ENCODE measurements at places on chromosomes 11 and 22.

DNA sequence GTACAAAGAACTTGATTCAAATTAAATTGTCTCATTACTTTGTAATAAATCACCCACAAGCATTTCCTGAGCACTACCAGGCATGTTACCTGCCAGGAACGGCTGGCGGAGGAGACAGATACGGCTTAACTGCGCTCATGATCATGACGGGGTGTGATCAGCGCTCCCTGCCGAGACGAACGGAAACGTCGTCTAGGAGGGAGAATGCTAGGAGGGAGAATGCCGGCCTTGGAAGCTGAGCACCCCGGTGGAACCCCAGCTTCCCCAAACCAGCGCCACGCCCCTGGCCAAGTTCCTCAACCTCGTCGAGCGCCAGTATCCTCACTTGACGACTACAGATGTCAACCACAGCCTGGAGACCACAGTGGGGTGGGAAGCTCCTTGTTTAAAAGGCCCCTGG, 272.8 kb downstream of the CTTN start:
- DNase-seq = no peak

DNA sequence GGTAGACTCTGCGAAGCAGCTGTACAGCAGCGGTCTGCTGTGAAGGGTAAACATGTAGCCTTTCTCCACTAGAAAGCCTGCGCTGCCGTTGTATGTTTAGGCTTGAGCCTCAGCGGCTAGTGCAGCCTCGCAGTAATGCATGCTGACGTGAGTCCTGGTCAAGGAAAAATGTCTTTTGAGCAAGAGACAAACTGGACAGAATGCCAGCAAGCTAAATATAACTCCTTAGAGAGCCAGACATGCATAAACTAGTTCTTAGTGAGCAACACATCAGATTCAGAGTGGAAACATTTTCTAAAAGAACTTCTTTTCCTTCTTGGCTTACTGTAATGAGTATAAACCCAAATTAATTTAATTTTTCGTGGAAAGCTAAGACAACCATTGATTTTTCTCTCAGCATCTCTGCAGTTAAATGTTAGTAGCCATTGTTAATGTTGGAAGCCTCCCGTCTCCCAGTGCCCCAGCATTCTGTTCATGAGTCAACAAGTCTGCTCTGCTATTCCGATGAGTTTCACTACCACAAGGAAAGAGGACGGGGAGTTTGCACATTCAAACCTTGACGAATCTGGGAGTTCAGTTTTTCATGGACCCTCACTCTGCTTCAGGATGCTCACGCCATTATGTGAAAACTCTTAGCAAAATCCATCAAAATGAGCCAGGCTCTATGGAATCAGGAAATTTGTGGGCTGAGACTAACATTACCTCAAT, 51.4 kb downstream of the JAM3 start:
- DNase-seq = no peak

DNA sequence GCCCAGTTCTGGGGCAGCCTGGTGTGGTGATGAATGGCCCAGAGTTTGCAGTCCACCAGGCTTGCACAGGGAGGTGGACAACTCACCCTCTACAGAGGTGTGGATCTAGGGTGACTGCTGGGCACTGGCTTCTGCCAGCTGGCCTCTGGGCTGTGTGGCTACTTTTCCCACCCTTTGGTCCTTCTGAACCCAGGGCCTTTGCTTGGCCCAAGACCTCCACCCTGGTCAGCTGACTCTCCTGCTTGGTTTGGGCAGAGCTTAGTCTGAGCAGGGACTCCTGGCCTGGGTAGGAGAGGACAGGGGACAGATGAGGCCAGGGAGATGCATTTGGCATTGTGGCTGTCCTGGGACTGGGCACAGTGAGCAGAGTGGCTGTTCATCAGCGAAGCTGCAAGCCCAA, 83.0 kb upstream of the SHANK2 start:
- DNase-seq = no peak

DNA sequence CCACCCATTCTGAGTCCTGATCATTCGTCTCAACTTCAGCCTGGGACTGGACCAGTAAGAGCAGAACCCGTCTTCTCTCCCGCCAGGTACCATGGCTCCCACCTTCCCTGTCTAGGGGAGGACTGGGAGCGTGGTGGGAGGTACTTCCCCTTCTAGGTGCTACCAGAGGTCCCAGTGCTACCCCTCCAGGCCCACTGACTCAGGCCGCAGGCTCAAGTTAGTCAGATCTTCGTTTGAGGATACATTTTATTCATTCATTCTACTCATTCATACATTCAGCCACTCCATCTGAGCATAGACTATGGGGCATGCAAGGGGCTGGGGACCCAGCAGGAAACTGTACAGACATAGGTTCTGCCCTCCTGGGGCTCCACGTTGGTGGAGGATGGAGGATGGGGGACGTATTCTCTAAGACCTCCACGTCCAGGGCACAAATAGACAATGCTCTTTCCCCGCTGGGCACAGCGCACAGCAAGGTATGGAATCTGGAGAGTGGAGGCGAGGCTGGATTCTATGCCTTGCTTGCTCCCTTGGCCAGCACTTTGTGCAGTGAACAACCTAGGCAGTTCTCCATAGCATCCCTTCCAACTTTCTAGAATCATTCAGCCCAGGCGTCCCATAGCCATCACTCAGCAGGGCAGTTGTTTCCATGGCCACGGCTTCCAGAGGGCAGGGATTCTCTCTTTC, 1.0 kb upstream of the RAB3IL1 start:
- DNase-seq = no peak

DNA sequence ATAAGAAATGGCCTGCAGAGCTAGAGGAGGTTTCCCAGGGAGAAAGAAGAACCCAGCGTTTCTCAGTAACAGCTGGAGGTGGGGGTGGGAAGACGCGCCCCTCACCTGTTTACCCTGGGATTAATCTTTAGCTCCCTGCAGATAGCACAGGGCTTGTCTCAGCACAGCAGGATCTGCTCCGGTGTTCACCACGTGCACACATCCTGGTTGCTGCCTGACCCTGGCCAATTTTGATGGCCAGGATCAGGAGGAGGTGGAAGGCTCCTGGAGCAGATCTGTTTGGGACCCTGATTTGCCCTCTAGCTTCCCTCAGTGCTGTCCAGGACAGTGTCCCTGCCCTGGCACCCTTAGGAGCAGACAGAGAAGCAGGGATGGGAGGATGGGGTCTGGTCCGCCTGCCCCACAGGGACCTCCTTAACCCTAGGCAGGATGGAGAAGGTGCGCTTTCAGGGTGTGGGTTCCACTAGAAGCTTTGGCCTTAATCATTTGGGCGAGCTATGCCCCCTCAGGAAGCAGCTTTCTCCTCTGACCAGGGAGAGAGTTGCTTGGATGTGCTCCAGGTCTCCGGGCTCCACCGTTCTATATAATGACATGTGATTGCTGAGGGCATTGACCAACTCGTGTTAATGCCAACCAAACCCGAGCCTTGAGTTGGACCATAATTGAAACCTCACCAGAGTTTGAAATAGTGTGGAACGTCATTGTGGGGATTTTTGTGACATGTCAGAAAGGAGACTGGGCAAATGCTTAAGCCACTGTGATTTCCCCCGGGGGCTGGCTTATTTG, 19.3 kb downstream of the UPB1 start:
- no peak for DNase-seq

DNA sequence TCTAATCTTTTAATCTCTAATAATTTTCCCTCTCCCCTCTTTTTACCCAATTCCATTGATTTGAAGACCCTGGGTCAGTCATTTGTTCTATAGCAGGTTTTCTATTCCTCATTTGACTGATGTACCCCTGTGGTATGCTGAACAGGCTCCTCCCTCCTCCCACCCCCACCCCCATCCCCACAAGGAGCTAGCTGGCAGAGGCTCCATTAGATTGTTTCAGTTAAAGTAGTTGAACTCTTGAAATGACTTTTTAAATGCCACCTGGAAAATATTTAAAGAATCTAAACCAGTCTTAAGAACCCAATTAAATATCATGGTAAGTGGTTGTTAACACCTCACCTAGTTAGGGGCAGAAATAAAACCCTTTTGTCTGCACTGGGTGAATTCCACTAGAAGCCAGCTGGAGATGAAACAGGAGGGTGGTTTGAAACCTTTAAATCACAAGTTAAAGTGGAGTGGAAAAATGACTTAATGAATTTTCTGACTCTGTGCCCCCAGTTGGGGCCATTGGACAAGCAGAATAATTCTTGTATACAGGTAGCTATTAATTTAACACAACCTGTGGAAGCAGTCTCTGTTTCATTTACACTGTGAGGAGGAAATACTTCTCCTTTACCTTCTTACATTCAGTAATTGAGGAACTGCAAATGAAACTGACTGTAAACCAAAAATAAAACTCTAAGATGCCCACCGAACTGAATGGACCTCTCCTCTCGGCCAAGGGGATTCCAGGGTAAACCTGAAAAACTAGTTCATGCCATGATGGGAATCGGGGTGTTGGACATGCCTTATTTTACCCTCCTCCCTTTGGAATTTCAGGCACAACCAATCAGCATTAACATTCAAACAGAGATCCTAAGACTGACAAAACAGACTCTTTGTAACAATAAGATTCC, 30.7 kb downstream of the PRR5L start:
- DNase-seq = no peak

GRCh38 chr11:102410382-102410784, 42.2 kb downstream of the TMEM123 start:
- no peak for DNase-seq

DNA sequence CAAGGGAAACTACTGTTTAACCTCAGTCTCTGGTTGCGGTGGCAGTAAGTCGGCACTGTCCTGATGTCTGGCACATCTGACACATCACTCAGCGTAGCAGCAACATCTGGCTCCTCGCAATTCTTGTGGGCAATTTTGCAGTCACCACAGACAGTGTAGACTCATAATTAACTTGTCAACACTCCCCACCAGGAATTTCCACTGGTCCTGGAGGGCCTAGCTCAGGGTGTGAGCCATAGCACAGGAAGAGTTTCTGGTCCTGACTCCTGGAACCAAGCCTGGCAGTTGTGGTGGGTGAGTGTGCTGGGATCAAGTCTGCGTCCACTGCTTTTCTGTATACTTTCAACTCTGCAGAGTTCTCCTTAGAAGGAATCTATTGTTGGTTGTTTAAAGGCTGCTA, 209.7 kb downstream of the SNX19 start:
- DNase-seq = no peak

GRCh38 chr22:26245001-26245400, 75.7 kb downstream of the SEZ6L start:
- DNase-seq = no peak

DNA sequence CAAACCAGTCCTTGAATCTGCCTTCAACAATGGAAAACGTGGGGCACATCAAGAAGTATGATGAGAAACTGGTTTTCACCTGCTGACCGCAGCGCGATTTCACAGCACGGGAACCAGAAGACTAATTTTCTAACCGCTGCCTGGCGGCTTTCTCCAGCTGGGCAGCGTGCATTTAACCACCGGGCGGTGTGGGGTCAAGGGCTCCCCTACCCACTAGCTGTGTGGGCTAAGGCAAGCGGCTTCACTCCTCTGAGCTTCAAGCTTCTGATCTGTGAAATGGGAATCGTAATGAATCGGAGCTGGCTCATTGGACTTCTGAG, 4.2 kb downstream of the SHANK2 start:
- DNase-seq = no peak

- DNase-seq = no peak
These were observed 21.9 kb downstream of the IGSF9B start for GRCh38 chr11:133934599-133935550.

- no peak for DNase-seq
These were observed 4.0 kb downstream of the UCP2 start for GRCh38 chr11:73978576-73979086.

GRCh38 chr22:48187356-48187755, 1424.9 kb downstream of the TBC1D22A start:
- no peak for DNase-seq

- DNase-seq = no peak
These were observed 922.3 kb downstream of the BRD1 start for GRCh38 chr22:48905206-48905975.

DNA sequence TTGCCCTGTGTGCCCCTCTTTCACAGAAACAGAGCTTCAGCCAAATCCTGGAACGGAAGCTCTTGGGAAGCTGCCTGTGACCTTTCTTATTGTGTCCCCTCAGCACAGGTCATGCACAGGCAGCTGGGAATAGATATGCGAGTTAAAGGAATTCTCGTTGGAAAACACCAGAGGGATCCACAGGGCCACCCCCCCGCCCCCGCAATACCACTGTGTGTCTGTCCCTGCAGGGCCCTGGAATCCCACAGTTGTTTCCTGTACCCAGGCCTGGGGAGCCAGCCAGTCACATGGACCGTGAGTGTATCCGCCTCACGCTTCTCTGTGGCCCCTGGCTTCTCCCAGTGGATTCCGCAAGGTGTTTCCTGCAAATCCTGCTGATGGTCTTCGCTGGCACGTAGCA, 29.0 kb downstream of the TIMP3 start:
- no peak for DNase-seq

GRCh38 chr11:131534611-131535010, 164.2 kb downstream of the NTM start:
- no peak for DNase-seq

DNA sequence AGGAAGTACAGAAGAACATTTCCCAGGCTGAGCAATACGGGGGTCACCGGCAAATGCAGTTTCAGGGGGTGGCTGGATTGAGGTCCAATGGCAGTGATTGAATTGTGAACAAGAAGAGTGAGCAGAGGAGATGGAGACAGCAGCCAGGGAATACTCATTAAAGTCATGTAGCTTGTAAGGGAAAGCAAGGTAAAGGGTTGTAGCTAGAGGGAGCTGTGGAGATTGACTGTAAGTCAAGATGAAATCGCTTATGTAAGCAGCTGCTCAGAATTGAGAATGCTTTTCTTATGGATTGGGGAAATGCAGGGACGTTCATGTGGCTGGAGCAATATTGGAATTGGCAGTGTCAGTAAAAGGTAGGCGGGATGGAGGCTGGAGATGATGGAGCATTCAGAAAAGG, 111.4 kb upstream of the TBCEL start:
- no peak for DNase-seq

- DNase-seq = no peak
These were observed 19.9 kb downstream of the TRIM44 start for GRCh38 chr11:35682230-35683173.

- no peak for DNase-seq
These were observed 5.1 kb downstream of the SCN4B start for GRCh38 chr11:118147502-118147901.

DNA sequence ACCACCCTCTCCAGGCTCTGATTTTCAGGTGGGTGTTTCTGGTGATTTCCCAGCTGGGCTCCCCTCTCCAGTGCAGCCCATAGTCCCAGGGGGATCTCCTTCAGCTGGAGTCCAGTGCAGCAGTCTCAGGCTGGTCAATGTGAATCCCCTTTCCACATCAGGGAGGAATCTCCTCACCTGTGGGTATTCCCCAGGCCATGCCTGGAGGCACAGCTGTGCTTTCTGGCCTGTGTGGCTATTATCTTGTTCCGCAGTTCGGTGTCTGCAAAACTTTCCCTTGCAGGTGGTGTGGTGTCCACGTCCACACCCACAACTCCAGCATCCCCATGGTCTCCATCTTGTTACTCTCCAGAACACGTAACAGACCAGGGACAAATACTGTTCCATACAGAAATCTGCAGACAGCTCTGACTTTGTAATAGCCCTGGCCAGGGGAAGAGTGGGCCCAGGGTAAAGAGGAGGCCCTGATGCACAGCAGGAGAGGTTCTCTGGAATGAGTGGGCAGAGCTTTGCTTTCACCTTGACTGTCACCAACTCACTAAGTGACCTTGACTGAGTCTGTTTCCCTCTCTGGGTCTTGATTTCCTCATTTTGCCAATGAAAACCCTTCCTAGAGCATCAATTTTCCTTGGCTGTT, 183.2 kb downstream of the CSNK2A3 start:
- DNase-seq = no peak

- DNase-seq = no peak
These were observed 80.9 kb downstream of the FAM76B start for GRCh38 chr11:95708681-95709080.
